NAMALWA (cell line): ENCODE measurements at places on chromosomes 2 and 18.

DNA sequence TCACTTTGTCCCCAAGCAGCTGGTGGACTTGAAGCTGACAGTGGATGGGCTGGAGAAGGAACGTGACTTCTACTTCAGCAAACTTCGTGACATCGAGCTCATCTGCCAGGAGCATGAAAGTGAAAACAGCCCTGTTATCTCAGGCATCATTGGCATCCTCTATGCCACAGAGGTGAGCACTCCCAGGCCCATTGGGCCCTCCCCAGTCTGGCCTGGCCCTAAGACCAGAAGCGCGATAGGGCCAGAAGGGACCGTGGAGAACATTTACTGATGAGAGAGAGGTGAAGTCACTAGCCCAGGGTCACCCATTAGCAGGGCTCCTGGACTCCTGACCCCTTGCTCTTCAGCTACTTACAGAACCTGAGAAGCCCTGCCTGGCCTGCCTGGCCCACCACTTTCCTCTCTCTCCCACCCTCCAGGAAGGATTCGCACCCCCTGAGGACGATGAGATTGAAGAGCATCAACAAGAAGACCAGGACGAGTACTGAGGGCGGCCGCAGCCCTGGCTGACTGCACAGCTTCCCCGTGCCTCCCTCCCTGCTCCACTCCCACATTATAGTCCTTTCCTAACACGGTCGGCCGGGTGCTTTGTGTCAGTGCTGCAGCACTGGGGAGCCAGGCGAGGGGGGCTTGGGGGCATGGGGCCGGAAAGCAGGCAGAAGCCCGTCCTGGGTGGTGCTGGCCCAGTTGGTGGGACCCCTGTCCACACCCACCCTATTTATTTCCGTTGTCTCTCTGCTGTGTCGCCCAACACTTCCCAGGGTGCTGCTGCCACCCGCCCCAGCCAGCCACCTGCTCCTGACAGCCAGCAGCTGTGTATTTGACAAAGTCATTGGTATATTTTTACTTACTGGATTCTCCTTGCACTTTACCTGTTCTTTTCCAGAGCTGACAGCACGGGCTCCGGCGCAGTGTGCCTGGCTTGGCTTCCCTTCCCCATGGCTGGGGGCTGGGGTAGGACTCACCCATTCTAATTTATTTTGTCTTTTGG lies 6.6 kb upstream of the TMEM214 start:
- DNase-seq = no peak

- DNase-seq = no peak
Measured at GRCh38 chr18:72223733-72224132, 320.4 kb downstream of the CBLN2 start.

GRCh38 chr2:127523269-127523939 lies 2.9 kb downstream of the IWS1 start:
- no peak for DNase-seq

DNA sequence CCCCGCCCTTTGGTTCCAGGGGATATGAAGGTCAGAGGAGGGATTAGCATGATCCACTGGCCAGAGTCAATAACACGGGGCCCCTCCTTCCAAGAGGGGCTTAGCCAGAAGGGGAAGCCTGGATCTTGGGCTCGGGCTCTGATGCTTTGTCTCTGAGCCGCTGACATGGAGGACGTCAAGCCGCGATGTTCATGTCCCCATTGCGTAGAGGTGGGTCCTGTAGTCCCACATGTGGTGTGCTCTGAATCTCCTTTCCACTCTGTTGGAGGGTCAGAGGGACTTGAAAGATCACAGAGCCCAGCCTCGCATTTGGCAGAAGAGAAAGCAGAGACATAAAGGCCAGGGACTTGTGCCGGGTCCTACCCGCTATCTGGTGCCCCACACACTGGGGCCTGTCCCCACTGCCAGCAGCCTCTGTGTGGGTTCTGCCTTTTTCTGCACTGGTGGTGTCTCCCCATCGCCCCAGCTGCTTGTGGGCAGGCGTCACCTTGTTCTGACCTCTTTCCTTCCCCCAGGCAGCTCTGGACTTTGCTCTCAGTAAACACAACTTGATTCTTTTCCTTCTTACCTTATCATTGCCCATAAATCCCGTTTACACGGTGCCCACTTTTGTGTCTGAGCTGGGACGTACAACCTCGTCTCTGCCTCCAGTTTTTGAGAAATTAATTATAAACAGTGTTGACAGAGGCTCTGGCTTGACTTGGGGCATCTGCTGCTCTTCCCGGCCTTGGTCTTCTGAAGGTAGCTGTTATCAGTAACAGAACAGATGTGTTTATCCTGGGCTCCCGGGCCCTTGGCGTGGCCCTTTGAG lies 48.8 kb downstream of the SH3BP4 start:
- DNase-seq = no peak

- no peak for DNase-seq
Measured at GRCh38 chr2:31081492-31081891, 56.7 kb downstream of the GALNT14 start.

- DNase-seq = peak; percentile 10
Measured at GRCh38 chr2:134408386-134408785, 154.5 kb downstream of the MGAT5 start.

DNA sequence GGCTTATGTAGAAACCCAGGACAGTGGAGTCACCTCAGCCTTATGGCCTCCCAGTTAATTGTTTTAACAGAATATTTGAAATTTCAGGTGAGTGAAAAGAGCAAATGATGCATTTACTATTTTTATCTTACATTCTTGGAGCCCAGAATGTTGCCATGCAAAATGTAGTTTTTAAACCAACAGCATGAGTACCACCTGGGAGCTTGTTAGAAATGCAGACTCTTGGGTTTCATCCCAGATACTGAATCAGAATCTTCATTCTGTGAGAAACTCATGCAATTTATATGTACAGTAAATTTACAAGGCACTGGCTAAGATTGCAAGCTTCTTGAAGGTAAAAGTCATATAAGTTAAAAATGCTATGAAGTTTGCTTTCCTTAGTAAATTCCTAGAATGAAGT lies 654.5 kb upstream of the CDH2 start:
- DNase-seq = no peak
